ENCODE measurements at places on chromosomes 7 and 10.

GRCh38 chr10:50390302-50390701, 139.0 kb upstream of the ASAH2 start:
- DNase-seq, result no peak

- peak; percentile 79 for DNase-seq
Measured at GRCh38 chr10:26367771-26368170, 70.4 kb upstream of the APBB1IP start.

GRCh38 chr7:122762071-122762470, 59.3 kb upstream of the RNF148 start:
- DNase-seq, result no peak

GRCh38 chr7:70618020-70618551, 513.9 kb upstream of the GALNT17 start:
- no peak for DNase-seq

GRCh38 chr7:158317238-158318205, 270.1 kb downstream of the PTPRN2 start:
- no peak for DNase-seq

DNA sequence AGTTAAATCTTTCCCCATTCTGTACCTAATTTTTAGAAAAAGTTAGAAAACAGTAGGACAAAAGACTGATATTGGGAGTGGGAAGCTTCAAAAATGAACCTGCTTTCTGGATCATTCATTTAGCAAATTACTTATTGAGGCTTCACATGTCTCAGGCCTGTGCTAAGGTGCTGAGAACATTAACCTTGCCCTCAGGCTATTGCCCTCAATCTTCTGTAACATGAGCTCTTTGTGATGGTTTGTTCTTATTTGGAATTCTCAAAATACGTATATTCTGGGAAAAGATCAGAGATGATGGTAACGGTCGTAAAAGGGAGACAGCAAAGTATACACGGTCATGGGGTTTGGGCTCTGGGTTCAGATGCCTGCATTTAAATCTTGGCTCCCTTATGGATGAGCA, 39.5 kb upstream of the PRKG1 start:
- peak; percentile 6 for DNase-seq

Measured in renal cortical epithelial cell (primary cell).